ENCODE measurements at places on chromosomes 13 and 19.
A peak's percentile ranks its signal among the peaks of the same experiment; 100 is the strongest.

DNA sequence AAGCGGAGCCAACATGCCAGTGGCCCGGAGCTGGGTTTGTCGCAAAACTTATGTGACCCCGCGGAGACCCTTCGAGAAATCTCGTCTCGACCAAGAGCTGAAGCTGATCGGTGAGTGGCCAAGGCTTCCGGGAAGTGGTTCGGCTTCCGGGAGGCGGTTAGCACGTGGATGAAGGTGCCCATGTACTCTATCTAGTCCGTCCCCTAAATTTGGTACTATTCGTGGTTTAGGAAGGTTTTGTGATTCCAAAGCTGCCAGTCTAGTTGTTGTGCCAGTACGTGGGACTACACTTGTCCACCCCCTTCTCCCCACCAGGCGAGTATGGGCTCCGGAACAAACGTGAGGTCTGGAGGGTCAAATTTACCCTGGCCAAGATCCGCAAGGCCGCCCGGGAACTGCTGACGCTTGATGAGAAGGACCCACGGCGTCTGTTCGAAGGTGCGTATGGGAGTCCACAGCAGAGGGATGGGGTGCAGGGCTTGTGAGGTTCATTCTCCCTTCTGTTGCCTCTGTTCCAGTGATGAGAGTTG is 579 bp downstream of the RPS9 start:
- DNase-seq: no peak

DNA sequence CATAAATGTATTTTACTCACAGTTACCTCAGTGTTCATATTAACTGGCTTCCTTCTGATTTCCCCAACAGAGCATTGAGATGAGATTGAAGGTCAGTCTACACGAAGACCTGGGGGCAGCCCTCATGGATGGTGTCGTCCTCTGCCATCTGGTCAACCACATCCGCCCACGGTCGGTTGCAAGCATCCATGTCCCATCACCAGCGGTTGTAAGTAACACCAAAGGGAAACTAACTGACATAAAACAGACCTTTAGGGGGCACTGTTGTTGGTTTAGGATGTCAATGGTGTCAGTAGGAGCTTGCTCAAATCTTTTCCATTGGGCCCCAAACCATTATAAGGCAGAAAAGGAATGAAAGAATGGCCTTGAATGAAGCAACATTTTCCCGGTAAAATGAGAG is 68.2 kb downstream of the ESD start:
- no peak for DNase-seq

GRCh38 chr13:44188257-44188656 is 185.4 kb upstream of the SERP2 start:
- DNase-seq: no peak

DNA sequence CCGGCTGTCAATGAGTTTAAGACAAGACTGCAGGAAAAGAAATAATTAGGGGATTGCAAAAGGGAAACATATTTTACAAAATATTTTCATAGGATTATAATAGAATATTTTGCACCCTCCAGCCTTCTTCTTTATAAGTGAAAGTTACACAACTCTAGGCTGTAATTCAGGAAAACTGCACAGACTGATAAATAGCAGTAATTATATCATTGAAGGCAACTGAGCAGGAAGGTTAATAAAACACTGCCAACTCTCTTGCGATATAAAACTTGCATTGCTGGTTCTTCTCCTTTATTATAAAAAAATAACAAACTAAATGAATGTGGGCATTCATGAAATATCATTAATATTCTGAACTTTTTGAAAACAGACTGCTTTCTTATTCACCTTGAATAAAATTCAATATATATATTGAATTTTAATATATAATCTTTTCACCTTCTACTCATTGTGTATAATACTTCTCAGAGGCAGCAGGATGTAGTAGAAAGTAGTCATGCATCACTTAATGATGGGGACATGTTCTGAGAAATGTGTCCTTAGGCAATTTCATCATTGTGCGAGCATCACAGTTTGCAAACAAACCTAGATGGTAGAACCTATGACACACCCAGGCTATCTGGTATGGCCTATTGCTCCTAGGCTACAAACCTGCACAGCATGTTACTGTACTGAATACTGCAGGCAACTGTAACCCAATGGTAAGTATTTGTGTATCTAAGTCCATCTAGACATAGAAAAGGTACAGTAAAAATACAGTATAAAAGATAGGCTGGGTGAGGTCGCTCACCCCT is 24.9 kb upstream of the STARD13 start:
- DNase-seq: no peak

DNA sequence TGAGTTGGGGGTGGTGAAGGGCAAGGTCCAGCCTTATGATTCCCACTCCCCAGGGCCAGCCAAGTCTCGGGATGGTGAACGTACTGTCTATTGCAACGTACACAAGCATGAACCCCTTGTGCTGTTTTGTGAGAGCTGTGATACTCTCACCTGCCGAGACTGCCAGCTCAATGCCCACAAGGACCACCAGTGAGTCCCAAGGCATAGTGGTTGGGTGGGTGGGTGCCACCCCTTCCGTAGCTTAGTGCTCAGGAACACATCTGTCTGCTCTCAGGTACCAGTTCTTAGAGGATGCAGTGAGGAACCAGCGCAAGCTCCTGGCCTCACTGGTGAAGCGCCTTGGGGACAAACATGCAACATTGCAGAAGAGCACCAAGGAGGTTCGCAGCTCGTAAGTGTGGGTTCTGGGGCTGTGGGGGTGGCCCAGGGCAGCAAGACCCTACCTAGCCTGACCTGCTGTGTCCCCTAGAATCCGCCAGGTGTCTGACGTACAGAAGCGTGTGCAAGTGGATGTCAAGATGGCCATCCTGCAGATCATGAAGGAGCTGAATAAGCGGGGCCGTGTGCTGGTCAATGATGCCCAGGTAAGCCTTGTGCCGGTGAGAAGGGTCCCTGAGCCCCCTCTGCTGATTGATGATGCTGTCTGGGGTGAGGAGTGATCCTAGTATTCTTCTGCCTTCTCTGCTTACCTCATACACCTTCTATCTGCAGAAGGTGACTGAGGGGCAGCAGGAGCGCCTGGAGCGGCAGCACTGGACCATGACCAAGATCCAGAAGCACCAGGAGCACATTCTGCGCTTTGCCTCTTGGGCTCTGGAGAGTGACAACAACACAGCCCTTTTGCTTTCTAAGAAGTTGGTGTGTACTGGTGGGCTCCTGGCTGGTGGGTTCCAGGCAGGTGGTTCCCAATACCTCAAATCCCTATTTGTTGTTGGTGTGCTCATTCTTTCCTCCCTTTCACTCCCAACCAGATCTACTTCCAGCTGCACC is 3.8 kb downstream of the TRIM28 start:
- DNase-seq: no peak

DNA sequence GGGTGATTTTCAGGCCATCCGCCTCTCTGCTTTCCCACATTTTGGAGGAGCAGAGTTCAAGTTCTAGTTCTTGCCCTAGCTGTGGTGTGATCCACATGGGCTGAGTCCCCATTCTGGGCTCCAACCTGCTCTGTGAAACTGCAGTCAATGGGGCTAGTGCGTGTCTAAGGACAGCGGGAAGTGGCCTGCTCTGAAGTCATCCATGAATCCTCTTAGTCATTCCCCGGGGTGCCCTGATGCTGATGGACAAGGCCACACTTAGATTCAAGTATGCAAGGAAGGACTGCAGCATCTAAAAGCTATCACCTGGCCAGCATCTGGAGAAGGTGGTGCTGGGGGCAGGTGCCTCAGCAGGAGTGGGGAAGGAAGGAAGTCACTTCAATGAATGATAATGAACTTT is 94.6 kb downstream of the TSHZ3 start:
- DNase-seq: no peak

DNA sequence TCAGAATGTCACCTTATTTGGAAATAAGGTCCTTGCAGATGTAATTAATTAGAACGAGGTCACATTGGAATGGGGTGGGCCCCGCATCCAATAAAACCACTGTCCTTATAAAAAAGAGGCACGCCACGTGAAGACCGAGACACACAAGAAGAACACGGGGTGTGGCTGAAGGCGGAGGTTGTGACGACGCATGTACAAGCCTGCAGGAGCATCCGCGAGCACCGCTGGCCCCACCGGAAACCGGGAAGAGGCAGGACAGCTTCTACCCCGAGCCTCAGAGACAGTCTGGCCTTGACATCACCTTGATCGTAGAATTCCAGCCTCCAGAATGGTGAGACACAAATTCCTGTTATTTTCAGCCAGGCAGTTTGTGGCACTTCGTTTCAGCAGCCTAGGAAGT is 177.9 kb downstream of the COL4A1 start:
- no peak for DNase-seq

DNA sequence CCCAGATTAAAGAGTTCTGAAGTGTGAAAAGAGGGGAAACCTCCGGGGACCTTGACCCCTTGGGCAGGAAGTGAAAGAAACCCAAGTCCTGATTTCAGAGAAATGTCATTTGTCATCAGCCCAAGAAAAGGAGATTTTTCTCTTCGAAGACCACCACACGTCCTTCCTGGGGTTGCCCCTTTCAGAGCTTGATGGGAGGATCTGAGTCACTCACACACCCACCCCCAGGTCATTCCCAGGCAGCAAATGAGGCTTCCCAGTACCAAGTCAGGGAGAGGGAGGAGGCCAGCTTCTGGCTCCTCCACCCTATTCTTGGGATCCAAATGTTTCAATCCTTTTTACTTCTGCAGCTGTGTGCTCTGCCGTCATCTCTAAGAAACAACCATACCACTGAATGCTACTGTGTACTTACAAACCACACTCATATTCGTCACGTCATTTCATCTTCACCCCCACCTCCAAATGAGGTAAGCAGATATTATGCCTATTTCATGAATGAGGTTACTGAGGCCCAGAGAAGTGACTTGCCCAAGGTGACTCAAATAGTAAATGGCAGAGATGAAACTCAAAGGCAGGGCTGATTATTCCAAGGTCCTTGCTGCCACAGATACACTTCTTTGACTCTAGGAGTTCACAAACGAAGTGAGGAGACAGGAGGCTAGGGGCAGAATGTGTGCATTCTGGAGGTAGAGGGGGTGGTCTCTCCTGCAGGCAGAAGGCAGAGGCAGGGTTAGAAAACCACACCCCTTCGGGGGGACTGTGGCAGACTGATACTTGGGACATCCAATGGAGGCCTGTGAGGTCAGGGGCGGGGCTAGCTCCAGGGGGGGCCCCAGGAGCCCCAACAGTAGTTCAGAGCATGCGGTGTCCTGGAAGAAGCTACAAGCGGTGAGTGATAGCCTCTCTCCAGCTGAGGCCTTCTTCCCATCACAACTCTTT is 5.0 kb upstream of the KMT2B start:
- peak; percentile 81 for DNase-seq

DNA sequence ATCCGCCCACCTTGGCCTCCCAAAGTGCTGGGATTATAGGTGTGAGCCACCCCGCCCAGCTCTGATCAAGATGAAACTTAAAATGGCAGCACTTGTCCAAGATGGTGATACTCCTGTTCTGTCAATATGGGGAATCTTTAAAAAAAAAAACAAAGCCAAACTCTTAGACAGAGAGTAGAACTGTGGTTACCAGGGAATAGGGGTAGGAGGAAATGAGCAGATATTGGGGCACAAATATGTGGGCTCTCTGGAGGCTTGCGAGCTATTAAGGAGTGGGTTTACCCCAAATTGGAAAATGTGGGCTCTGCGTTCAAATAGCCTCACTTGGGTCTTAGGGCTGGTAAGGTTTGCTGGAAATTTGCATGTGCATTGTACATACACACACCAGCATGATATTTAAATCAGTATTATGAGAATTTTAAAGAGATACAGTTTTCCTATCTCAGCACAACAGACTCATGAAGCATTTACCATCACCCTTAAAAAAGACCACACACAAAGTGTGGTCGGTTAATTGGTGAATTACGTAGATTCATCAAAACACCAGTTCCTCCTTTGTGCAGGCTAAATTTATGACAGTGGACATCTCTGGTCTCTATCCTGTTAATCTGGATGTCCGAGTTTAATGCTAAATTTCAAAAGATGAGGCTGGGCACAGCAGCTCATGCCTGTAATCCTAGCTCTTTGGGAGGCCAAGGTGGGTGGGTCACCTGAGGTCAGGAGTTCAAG is 11.3 kb downstream of the CD70 start:
- DNase-seq: no peak

- no peak for DNase-seq
Observed at GRCh38 chr13:77040076-77040475, 13.1 kb upstream of the FBXL3 start.

DNA sequence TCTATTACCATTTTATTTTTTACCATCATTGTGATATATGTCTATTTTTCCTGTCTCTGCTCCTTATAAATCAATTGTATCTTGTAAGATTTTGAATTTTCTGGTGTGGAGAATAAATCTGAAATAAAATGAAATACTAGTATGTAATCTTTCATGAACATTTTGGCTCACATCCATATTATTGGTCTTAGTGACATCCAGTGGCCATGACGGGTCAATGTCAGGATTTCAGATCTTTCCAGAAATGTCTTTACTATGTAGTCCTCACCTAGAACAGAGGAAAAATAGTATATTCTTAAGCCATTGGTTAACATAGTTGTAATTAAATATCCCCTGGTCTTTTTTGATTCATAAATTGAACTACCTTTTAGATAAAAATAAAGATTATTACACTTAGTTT is 109.8 kb upstream of the GPC6 start:
- no peak for DNase-seq

- DNase-seq: no peak
Observed at GRCh38 chr19:18239303-18239702, 13.1 kb upstream of the PDE4C start.

GRCh38 chr13:36950920-36951319 is 30.9 kb upstream of the SMAD9 start:
- DNase-seq: no peak

GRCh38 chr19:58584498-58585441 is 11.6 kb upstream of the MZF1 start:
- no peak for DNase-seq

DNA sequence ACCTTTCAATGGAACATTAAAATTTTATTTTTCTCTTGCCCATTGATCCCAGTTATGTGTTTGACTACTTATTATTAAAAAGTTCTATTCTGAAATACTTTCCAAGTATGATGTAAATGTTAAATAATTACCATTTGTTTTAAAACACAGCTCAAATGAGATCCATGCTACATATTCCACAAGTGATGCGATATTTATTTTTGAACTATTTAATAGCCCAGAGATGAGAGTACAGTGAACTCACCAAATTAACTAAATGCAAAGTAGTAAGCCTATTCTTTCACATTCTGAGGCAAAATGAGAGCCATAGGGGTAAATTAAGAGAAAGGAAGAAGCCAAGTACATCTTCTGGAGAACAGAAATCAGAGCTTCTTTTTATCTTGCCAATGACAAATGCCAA is 1.2 kb upstream of the DCLK1 start:
- no peak for DNase-seq

- DNase-seq: no peak
Observed at GRCh38 chr13:89432997-89433396, 1761.8 kb downstream of the SLITRK5 start.

GRCh38 chr13:61045251-61045650 is 370.4 kb downstream of the PCDH20 start:
- DNase-seq: no peak
